Foreskin keratinocyte (primary cell): ENCODE measurements at places on chromosomes 1 and 21. TPM values are rescaled to one million over a fixed set of nuclear protein-coding genes. Genes with fewer than 3 reads are reported as not detected.

The TAS1R3 gene
- total RNA-seq: 0.04 and 0.10 TPM in 2 replicates

The GBP6 gene
- 0.20 and 0.39 TPM in 2 replicates for total RNA-seq

The OR2G3 gene
- not detected in 2 replicates for total RNA-seq

The PLK3 gene
- total RNA-seq: 34.2 and 35.6 TPM in 2 replicates

- DNase-seq: peak; percentile 96
These were observed 113.1 kb upstream of the IRF2BP2 start for GRCh38 chr1:234722904-234723720.

DNA sequence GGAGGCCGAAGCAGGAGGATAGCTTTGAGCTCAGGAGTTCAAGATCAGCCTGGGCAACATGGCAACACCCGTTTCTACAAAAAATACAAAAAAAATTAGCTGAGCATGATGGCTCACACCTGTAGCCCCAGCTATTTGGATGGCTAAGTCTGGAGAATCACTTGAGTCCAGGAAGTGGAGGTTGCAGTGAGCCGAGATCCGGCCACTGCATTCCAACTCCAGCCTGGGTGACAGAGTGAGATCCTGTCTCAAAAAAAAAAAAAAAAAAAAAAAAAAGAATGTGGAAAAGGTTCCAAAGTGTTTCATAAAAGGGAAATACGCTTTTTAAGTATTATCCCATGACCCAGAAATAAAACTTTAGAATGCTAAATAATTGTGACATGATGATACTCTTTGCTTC lies 8.0 kb downstream of the S1PR1 start:
- DNase-seq: no peak

- DNase-seq: peak; percentile 81
These were observed 52.9 kb downstream of the ESRRG start for GRCh38 chr1:216670118-216670883.

GRCh38 chr1:226624526-226624925 lies 76.0 kb downstream of the STUM start:
- peak; percentile 95 for DNase-seq

- DNase-seq: no peak
These were observed 16.3 kb downstream of the VASH2 start for GRCh38 chr1:212966616-212967015.

DNA sequence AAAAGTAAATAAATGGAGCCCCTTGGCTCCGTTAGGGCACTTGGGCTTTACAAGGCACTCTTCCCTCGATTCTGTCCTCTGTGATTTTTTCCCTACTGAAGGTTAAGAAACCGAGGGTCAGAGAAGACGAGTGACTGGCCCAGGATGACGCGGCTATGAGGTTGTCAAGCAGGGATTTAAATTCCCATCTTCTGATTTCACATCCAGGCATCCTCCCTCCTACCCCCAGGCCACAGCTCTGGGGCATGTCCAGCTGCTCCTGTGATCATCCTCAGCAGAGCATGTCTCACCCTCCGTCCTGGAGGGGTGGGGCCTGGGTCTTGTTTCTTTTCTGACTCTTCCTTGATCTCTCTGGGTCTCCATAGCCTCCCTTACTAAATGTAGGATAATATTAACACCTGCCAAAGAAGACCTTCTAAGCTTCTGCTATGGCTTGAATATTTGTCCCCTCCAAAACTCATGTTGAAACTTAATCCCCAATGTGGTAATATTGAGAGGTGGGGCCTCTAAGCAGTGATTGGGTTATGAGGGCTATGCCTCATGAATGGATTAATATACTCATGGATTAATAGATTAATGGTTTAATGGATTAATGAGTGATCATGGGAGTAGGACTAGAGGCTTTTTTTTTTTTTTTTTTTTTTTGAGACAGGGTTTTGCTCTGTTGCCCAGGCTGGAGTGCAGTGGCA lies 4.6 kb downstream of the CRYBG2 start:
- DNase-seq: peak; percentile 62

- DNase-seq: peak; percentile 71
These were observed 72.5 kb downstream of the RPS6KC1 start for GRCh38 chr1:213123536-213123935.

GRCh38 chr1:47280142-47280541 lies 33.8 kb downstream of the STIL start:
- DNase-seq: peak; percentile 68
